Neural crest cell (in vitro differentiated cells): ENCODE measurements at places on chromosomes 5 and 9. TPM values are rescaled to one million over a fixed set of nuclear protein-coding genes. Genes with fewer than 3 reads are reported as not detected.

DNA sequence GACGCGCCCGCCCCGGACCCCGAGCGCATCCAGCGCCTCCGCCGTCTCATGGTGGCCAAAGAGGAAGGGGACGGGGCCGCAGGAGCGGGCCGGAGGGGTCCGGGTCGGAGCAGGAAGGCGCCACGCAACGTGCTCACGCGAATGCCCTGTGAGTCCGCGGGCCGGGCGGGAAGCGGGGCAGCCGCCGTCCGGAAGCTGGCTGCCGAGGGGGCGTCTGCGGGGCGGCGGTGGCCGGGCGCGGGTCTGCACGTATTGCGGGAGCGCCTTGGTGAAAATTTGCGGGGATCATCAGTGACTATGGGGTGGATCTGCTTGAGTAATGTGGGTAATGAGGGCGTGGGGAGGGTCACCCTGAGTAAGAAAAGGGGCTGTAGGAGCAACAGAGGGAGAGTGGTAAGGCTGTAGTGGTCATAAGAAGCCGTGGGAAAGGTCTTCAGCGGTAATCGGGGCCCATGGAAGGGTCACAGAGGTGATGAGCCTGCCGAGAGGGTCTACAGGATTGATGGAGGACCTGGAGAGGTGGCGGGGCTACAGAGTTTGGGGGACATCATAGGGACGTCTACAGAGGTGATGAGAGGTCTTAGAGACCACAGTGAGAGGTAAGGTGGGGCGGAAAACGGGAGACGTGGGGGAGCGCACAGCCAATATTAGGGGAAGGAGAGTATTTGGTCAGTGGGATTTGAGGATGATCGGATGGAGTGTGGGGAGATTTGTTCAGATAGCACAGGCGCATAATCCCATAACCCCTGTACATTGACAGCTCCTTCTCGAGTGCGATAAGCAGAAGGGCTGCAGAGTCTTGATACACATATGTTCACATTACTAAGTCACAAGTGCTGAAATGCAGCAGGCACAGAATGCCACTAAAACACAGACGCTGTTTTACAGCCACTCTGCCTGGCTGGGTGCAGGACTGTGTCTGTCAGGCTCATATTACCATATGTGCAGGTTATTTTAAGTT, 819 bp downstream of the LSM11 start:
- peak; percentile 18 for DNase-seq

- no peak for DNase-seq
These were observed 398.2 kb downstream of the NFIB start for GRCh38 chr9:13915591-13916301.

DNA sequence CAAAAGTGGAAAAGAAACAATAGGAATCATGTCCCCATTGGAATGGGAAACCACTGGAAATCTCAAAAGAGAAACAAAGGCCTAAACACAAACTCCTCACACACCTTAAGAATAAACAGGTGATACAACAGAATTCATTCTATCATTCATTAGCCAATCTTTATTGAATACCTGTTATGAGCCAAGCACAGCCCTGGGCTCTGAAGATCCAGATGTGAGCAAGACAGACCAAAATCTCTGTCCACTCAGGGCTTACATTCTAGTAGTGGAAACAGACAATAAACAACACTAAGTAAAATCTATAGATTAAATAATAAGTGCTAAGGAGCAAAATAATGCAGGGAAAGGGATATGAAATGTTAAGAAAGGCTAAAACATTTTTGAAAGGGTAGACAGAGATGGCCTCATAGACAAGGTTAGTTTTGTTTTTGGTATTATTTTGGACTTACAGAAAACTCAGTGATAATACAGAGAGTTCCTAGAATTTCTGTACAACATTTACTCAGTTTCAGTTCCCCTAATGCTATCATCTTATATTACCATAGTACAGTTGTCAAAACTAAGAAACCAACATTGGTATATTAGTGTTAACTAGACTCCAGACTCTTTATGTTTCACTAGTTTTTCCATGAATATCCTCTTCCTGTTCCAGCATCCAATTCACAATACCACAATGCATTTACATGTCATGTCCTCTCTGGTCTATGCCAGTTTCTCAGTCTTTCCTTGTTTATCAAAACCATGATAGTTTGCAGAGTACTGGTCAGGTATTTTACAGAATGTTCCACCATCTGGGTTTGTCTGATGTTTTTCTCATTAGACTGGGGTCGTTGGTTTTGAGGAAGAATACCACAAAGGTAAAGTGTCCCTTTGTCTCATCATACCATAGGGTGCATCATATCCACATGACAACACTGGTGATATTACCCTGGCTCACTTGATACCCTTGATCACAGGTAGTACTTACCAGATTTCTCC, 103.7 kb downstream of the SIL1 start:
- no peak for DNase-seq

DNA sequence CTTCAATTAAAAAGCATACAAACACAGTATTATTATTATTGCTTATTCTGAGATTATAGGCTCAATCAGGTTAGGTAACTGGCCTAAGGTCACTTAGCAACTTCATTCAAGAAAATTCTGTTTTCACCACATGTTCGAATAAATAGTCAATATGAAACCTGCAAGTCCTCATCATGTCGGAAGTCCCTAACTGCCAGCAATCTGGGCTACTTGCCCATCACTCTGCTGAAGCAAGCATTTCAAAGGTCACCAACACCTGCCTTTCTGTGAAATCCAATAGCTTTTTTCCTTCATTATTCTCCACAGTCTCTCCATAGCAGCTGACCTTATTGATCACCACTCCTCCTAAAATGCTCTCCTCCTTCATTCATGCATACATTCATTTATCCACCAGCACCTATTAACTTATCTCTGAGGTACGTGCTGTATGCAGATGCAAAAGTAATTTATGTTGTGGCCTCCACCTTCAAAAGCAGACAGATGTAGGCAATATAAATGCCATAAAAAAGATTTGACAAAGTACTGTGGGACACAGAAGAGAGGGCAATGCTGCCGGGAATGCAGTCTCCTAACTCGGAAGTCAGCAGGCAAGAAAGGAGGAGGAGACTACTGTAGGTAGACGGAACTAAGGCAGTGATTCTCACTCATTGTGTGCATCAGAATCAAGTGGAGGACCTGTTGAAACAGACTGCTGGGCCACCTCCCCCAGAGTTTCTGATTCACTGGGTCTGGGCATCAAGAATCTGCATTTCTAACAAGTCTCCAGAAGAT, 310.9 kb downstream of the BNC2 start:
- no peak for DNase-seq

DNA sequence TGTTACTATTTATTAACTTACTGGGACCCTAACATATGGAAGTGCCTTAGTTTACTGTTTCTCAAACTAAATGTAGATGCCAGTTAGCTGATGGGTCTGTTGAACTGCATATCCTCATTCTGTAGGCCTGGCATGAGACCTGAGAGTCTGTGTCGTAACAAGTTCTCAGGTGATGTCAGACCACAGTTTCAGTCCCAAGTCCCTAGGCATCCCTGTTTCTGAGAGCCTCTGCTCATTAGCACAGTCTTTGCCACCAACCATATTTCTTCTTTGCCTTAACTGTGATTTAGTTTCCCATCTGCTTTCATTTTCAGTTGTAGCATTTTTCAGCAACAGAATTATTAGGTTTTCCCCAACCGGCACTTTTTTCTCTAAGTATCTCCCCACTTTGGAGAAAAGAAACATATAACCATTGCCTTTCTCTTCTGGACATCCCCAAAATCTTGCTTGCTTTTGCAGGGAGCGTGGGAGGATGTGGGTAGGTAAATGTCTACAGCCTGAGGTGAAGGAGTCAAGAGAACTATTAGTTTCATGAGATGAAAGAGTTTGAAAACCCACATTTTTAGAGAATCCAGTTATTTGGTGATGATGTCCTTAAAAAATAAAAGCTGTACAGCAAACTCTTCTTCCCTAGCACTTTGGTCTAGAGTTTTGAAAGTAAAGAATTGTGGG, 74.6 kb downstream of the NUDT12 start:
- DNase-seq = no peak

DNA sequence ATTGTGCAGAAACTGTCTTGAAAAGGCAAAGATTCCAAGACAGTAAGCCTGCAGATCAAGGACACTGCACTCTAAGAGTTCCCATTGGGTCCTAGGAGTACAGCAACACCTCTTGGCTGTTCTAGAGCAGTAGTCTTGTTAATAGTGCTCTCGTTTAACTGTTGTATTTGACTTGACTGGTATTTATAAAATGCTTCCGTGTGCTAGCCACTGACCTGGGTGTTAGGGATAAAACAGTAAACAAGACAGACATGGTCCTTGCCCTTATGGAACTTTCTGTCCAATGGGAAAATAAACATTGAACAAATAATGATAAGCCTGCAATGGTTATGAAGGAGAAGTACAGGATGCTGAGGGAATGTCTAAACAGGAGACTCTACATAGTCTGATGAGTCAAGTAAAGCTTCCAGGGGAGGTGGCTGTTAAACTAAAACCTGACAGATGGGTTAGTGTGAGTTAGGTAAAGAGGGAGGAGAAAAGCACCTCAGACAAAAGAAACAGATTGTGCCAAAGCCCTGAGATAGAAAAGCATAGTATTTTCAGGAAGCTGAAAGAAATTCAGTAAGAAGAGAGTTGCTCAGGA, 33.3 kb downstream of the TDRD7 start:
- DNase-seq = no peak

DNA sequence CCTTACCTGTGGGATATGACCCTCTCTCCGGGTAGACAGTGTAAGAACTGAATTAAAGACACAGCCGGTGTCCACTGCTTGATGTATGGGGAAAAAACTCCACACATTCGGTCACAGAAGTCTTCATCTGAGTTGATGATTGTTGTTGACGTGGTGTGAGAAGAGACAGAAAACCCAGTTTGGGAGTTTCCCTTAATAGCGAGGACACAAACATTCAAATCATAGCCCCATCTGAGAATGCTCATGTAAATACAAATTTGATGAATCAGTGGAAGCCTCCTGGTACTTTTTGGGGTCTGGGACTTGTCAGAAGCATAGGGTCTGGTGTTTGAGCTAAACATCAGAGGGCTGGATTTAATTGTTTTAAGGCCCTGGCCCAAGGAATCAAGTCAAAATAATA, 11.0 kb downstream of the HAVCR1 start:
- no peak for DNase-seq

FBXW11 gene
- 64.1 and 66.6 TPM in 2 replicates for total RNA-seq
